ENCODE measurements at places on chromosomes 7 and 10.

GRCh38 chr7:94182721-94183120, 178.6 kb upstream of the BET1 start:
- DNase-seq = no peak

DNA sequence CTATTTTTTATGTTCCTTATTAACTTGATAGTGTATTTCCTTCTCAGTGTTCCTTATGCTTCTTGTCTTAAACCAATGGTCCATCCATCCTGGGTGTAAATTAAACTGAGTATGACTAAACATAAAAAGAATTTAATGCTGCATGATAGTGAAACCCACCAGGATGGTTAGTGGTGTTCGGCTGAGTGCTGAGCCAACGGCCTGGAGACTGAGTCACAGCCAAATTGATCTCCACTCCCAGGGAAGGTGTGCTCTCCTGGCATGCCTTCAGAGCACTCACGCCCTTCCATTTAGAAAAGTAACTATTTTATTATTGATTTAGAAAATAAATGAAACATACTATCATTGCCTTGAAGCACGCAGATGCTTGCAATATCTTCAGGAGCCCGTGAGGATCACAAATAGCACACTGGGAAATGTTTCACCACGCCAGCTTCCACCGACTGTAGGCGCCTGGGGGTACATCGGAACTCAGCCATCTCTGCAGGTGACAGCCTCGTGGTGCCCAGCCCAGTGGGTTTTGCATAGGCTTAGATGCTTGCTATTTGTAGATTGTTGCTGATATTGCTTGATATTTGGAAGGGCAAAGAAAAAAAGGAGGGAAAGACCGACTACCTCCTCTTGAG, 40.0 kb upstream of the LOXL4 start:
- no peak for DNase-seq

GRCh38 chr7:6642239-6642839, 5.2 kb downstream of the ZNF316 start:
- no peak for DNase-seq

- no peak for DNase-seq
Measured at GRCh38 chr7:102064361-102065025, 222.2 kb upstream of the SH2B2 start.

DNA sequence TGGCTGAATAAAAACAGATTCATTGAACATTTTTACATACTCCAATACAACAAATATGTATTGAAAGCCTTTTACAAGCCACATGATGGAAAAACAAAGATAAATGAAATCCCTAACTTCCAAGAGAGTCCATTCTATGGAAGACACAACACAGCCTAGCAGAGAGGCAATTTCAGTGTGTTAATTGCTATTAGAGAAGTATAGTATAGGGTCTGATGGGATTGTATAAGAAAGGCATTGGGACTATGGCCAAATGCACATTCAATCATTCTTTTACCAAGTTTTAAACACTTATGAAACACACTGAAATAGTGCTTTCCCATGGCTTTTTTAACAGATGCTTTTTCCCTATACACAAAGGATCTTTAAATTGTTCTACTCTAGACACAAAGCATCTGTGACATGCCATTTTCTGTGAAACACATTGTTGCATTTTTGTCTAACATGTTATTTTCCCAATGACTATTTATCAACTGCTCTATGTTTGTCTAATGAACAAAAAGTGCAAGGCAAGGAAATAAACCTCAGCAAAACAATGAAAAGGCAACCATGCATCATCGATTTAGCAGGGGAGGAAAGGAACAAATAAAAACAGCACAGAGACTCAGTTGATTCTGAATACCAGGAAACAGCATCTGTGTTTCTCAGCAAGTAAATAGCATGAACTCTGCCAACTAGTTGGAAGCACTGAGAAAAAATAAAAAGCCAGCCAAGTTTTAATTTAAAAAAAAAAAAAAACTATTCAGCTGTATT, 42.4 kb upstream of the PHYHIPL start:
- DNase-seq = no peak

- DNase-seq = no peak
Measured at GRCh38 chr10:102546606-102547320, 43.0 kb downstream of the SUFU start.

DNA sequence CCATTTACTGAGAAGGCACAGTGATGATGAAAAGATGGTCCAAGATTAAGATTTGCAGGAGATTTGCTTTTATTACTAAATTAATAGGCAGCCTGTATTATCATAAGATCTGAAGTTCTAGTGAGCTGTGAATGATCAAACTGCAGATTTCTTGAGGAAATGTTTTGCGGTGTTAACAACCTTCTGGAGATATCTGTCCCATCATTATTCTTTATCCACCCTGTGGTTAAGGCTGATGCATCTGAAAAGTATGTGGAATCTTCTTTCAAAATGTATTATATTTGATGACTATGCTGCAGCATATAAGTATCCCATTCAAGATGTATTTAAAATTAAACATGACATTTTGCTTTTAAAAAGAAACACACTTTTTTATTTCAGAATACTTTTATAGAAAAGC, 150.3 kb downstream of the POLR1F start:
- DNase-seq = no peak

- no peak for DNase-seq
Measured at GRCh38 chr7:102439963-102440795, 6.8 kb downstream of the ORAI2 start.

DNA sequence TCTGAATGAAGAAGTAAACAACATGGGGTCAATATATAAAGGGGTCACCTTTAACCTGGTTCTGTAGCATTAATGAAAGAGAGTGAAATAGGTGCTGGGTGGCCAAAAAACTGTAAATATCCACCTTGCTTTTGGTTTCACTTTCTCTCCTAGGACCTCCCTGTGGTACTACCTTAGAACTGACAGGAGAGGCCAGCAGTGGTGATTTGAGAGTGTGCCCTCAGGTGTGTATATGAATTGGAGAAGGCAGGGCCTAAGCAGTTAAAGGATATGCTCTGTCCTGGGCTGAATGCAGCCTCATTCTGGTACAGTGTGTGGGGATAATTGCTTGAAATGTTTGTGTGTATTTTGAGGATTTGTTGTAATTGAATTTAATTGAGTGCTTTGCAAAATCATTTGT, 62.0 kb downstream of the BBS9 start:
- no peak for DNase-seq

All from activated CD4-positive, alpha-beta T cell treated with anti-CD3 and anti-CD28 coated beads, Interleukin-2, amount 50 U/mL, for 1 hour (primary cell).